ENCODE measurements at places on chromosomes 4 and X.
A peak's percentile ranks its signal among the peaks of the same experiment; 100 is the strongest.

DNA sequence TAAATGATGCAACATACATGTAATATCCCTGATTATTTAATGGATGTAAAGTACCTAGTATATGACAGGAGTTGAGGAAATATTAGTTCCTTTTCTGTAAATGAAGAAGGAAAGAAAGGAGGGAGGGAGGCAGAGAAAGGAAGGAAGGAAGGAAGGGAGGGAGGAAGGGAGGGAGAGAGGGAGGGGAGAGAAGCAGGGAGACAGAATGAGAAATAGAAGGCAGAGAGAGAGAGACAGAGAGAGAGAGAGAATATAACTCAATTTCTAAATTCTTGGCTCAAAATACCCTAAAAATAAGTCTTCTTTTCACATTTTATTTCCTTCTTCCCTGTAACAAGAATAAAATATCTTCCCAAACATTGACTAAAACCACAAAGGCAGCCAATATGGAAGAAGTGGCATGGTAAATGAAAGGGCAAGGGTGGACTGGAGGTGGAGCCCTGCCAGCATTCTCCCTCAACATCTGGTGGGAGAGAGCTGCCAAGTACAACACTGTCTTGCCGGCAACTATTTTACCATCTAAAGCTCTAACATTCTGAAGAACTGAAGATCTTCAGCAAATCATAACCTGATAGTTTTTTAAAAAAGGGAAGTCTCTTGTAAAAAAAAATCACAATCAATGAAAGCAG lies 245.1 kb downstream of the PPP3CA start:
- DNase-seq: no peak

- no peak for DNase-seq
Observed at GRCh38 chr4:182875453-182876405, 41.5 kb downstream of the DCTD start.

DNA sequence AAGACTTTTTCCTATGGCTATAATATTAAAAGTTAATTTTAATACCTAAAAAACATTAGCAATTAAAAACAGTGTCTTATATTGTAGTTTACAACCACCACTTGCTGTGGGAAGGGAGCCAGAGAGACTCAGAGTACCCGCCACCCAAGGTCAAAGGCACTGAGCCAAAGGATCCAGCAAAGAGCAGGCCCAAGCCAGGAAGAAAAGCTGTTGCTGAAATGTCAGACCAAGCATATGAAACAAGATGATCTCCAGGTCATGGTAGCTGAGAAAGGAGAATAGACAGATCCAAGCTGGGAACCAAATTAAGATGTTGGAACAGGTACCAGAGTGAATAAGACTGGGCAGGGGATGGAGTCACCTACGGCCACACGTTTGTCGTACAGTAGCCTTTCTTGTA lies 18.8 kb upstream of the ATOH1 start:
- DNase-seq: no peak

DNA sequence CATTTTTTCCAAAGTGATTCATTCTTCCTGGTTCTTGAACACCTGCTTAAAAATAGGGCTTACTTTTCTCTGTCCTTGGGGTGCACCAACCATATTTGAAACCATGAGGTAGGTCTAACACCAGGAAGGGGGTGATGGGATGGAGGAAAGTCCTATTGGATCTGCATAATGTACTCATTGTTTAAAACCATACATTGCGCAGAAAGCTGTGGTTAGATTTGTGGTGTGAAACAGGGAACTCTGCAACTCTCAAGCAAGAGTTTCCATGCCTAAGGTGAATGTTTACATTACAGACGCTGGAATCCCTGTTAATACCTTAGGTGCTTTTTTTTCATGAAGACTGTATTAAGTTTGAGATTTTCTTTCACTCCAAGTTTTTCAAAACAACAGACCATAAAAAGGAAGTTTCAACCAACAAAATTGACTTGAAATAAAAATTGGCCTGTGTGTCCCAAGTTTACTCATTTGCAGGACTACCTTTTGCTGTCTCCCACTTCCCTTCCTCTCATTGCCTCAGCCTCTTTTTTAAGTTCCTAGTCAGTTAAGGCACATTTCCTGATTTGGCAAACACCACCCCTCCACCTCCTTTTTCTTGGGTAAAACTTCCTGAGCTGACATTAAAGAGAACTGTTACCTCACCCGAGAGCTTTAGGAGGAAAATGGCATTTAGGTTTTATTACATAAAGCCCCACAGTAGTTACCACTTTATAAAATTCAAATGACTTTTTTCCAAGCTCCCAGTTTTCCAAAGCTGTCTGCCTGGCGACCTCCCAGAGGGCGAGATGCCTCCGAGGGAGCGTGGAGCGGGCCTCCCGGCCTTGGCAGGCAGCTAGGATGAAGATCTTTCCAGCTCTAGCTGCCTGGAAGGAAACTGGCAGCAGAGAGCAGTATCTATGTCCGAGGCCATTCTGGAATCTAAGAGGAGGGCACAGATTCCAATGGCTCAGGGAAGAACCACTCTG lies 47.9 kb upstream of the RBPJ start:
- DNase-seq: no peak

- DNase-seq: no peak
Observed at GRCh38 chr4:184386271-184386781, 88.0 kb downstream of the IRF2 start.

DNA sequence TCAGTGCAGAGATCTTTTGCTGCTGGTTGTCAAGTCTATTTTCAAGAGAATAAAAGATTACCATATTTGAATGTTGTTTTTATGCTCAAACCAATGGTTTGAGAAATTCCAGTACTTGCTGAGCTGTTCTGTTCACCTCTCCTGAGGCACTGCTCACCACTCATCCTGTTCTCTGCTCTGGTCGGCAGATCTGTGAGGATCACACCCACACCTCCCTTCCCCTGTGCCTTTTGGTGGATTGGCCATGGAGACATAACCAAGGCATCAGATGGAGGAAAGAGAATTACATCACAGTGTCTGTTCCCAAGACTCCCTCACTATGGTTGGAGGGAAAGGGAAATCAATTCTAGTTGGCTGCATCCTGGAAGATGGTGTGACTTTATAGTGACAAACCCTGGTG lies 391.6 kb downstream of the ARHGAP24 start:
- DNase-seq: no peak

GRCh38 chrX:2549876-2550275 lies 49.1 kb upstream of the DHRSX start:
- DNase-seq: peak; percentile 81

DNA sequence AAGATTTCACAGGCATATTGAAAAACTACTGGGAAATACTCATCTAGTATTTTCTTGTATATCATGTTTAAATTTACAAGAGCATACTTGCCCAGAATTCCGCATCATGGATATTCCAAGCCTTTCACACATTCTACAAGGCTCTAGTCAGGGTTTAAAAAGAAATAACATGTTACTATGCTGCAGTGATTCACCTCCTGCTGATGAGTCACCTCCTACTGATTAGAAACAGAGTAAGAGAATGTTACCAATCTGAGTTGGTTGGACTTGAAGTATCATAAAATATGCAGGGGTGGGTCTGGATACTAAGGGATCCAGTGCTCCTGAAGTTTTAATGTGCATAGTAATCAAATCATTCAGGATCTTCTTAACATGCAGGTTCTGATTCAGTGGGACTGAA lies 192.0 kb upstream of the ANK2 start:
- no peak for DNase-seq

GRCh38 chr4:141731481-141731880 lies 95.1 kb downstream of the IL15 start:
- DNase-seq: no peak

DNA sequence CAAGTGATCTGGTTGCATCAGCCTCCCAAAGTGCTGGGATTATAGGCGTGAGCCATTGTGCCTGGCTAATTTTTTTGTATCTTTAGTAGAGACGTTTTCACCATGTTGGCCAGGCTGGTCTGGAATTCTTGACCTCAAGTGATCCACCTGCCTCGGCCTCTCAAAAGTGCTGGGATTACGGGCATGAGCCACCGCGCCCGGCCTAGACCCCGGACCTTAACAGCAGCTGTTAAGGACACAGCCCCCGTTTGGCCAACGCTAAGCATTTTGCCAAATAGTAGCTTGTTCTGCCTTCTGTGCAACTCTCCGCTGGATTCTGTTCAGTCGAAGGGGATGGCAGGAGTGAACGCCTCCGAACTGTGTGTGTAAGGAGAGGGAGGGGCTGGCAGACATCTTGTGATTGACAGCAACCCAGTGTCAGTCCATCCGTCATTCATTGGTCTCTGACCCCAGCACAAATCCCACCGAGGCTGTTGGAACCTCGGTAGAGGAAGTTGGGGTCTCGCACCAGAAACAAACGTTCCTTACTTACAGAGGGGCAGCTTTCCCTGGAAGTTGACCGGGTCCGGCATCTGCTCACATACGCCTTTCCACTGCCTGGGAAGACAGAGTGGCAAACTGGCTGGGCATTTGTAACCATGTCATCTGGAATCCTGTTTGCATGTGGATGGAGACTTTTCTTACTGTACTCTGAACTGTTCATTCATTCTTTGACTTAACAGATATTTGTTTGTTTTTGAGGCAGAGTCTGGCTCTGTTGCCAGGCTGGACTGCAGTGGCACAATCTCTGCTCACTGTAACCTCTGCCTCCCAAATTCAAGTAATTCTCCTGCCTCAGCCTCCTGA lies 69.4 kb downstream of the TRAPPC11 start:
- DNase-seq: no peak

GRCh38 chr4:162959046-162959445 lies 207.6 kb downstream of the NAF1 start:
- DNase-seq: peak; percentile 16

- peak; percentile 80 for DNase-seq
Observed at GRCh38 chr4:168920441-168921065, 89.5 kb downstream of the CBR4 start.

GRCh38 chr4:110924761-110925160 lies 301.9 kb upstream of the PITX2 start:
- DNase-seq: no peak

DNA sequence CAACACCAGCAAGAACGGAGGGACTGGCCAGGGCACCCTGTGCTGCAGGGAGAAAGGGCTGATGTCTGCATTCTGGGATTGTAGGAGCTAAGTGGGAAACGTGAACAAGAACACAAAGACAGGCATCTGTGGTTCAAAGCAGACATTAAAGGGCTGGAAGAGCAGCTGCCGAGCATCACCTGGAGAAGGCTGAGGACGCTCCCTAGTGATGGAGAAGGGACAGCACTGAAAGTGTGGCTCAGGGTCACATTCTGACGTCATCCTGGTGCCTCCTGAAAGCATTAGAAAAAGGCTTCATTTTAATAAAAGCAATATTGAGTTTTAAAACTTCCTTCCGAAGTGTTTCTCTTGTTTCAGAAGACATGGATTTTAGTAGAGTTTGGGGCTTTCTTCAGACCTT lies 62.3 kb downstream of the CLDN22 start:
- DNase-seq: no peak

DNA sequence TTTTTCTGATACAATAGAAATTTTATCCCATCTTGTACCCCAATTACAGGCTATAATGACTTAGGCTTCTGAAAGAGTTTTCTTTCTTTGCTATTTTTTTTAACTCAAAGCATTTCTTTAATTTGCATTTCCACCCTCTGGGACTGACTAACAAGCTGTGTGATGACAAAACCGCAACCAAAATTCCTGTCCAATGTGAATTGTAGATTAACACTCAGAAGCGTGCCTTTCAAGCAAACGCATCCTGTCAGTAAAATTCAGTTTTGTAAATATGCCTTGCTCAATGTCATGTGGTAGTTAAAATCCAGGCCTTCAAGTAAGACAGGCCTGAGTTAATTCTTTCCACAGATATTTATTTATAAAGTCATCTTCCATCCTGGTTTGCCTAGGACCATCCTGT lies 50.3 kb downstream of the STK32B start:
- no peak for DNase-seq

- DNase-seq: no peak
Observed at GRCh38 chr4:131584587-131584986, 1564.5 kb upstream of the PCDH10 start.

DNA sequence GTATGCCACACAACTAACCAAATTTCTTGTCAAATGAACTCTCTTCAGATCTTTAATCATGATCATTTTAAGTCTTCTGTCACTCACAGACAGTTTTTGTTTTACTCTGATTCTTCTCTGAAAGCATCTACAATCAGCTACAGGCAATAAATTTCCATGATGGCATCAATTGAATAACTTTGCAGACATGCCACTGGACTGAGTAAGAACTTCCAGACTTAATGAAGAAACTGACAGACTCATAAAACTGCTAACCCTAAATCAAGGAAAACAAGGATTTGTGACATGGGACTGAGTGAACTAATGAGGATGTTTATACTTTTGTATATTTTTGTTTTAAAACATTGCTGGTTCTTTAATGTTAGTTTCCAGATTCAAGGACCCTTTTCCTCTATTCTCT lies 5.5 kb upstream of the PPP1R2C start:
- no peak for DNase-seq

DNA sequence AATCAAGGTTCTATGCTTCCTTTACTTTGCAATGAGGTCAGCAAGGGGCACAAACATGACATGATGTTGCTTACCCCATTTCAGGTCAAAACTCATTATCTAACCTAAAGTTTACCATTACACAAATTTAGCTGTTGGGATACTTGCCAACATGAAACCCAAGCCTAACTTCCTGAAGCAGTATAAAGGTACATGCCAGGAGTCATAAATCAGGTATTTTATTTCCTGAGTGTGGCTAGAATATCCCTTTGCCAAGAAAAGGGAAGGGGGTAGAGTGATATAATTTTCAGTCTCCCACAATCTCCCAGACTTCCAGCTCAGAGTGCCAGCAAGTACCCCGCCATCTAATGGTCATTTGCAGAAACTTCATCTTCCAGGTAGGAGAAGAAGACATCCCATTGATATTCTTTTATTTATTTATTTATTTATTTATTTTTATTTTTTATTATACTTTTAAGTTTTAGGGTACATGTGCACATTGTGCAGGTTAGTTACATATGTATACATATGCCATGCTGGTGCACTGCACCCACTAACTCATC lies 136.6 kb downstream of the NEXMIF start:
- no peak for DNase-seq

- DNase-seq: no peak
Observed at GRCh38 chr4:182748949-182749348, 168.2 kb downstream of the DCTD start.

- no peak for DNase-seq
Observed at GRCh38 chr4:94913316-94913715, 155.6 kb downstream of the BMPR1B start.

GRCh38 chr4:12545812-12546211 lies 938.3 kb downstream of the RAB28 start:
- no peak for DNase-seq

DNA sequence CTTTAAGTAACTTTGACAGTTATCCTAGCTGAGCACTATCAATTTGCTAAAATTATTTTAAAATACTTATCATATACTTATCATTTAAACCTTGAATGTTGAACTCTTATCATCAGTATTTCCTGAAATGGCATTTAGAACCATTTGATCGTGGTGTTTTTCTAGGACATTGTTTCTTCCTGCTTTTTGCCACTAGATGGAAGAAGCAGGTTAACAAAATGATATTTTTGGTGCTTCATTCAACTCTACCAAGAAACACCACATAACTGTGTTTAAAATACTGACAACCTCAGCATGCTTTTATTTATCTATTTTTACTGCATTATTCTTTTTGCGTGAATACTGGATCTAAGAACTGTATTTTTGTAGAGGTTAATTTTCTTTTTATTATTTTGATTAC lies 44.6 kb downstream of the C4orf33 start:
- DNase-seq: no peak

GRCh38 chrX:118049713-118050112 lies 66.9 kb downstream of the KLHL13 start:
- DNase-seq: no peak

- no peak for DNase-seq
Observed at GRCh38 chr4:105460306-105460705, 13.6 kb downstream of the PPA2 start.
